Cardiac atrium fibroblast (primary cell): ENCODE measurements at places on chromosomes 1 and 21. TPM values are rescaled to one million over a fixed set of nuclear protein-coding genes. Genes with fewer than 3 reads are reported as not detected.

Gene C1orf21
- total RNA-seq = 3.4 and 11.9 TPM in 2 replicates

Gene PLCH2
- under 0.01 TPM in 1 of 2 replicates, not detected in the other for total RNA-seq

Gene CASQ1
- not detected in 2 replicates for total RNA-seq

Gene SPRR1B
- total RNA-seq = not detected in 2 replicates

Gene IVL
- not detected in 2 replicates for total RNA-seq

Gene CLCA4
- not detected in 2 replicates for total RNA-seq

Gene TLR5
- total RNA-seq = under 0.01 and 0.16 TPM in 2 replicates

Gene SLC30A2
- not detected in 2 replicates for total RNA-seq

Gene ENAH
- total RNA-seq = 65.0 and 106 TPM in 2 replicates

Gene LCE1A
- not detected in 2 replicates for total RNA-seq

Gene SMYD3
- total RNA-seq = 13.6 and 14.4 TPM in 2 replicates

Gene POU3F1
- total RNA-seq = not detected in 2 replicates

Gene BSDC1
- 65.9 and 67.7 TPM in 2 replicates for total RNA-seq

Gene SERINC2
- 7.2 and 9.1 TPM in 2 replicates for total RNA-seq

Gene RXRG
- not detected in 2 replicates for total RNA-seq
